Chondrocyte (in vitro differentiated cells): ENCODE measurements at places on chromosomes 16 and 17.

GRCh38 chr16:27351989-27352388, 38.2 kb downstream of the IL4R start:
- DNase-seq: no peak

DNA sequence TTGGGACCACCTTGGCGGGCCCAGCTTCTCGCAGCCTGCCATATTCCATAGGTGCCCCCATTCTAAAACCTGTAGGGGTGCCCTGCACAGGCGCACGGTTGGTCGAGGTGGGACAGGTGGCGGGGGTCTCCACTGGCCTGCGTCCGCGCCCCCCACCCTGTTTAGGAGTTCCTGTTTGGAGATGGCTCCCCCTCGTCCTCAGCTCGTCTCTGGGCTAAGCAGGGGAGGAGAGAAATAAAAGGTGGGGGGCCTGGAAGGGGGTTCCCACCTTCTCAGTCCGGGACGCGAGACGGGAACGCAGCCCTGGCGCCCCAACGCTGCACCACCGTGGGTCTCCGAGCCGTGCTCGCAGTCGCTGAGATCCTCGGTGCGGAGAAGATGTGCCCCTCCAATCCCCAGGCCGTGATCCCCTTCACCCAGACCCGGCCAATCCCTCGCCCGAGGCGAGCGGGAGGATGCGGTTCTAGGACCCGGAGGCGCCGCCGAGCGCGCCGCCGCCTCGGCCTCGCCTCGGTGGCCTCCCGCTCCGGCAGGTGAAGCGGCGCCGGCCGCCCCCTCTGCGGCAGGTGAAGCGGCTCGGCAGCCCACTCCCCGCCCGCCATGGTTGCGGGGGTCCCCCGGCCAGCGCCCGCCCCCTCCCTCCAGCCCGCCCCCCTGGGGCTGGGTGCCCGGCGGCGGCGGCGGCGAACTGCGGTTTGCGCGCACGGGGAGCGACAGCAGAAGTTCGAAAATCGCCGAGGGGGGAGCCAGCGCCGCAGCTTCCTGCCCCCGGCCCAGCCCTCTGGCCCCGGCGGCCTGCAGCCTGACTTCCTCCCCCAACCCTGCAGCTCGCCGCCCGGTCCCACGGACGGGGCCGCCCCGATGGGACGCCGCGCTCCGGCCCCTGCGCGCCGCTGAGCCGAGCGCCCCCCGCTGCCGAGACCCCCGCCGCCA, at the start of gene FMNL1:
TSS of gene FMNL1 (plus strand) at position 805 of the 933 bp plus-strand sequence. CDS start 240 bp downstream, outside the sequence.
- DNase-seq: no peak

- DNase-seq: peak; percentile 73
Measured at GRCh38 chr16:54932737-54933254, 2.1 kb downstream of the IRX5 start.

GRCh38 chr16:88466175-88466862, 13.2 kb downstream of the ZFPM1 start:
- no peak for DNase-seq

GRCh38 chr16:76780556-76780955, 410.4 kb upstream of the MON1B start:
- DNase-seq: no peak

DNA sequence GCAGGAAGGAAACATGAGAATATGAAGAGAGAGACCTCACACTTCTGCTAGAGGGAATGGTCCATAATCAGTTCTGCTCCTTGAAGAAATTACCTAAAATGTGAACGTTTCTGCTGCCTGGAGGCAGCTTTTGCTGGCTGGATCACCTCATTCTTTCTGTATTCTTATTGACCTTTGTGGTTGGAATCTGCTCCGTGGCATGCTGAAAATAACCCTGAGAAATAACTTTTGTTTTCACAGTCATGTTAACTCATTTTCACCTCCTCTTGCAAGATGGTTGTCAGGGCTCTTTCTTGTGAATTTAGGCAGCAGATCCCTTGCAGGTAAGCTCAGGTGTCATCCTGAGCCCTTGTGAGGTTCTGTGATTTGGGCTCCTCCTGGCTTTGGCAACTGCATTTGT, 70.2 kb downstream of the IRF8 start:
- no peak for DNase-seq
